ENCODE measurements at places on chromosomes 1 and 21.

GRCh38 chr1:84434081-84434769 lies 35.9 kb downstream of the DNASE2B start:
- DNase-seq: no peak

DNA sequence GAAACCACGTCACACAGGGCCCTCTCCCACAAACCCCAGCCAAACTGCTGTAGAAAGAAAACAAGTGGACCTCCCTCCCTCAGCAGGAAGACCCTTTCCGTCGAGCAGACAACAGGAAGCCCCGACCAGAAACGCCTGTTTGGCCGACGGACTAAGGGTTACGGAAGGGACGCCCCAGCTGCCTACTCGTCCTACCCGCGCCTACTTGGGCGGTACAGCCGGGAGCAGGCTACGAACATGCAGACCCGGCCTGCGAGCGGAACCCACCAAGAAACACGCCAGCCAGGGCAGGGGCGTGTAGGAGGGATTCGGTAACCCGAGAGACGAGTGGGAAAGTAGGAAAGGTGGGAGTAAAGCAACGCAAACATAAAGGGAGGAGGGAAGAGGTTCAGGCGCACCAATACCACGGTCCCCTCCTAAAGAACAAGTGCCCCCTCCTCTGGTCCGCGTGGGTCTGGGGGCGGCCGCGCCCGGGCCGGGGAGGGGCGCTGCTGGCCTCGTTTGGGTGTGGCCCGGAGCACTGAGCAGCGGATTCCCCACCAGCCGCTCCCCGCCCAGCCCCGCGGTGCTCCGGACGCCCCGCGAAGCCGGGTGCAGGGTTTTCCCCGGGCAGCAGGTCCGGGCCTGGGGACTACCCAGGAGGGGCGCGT lies 450 bp downstream of the S100A10 start:
- no peak for DNase-seq

DNA sequence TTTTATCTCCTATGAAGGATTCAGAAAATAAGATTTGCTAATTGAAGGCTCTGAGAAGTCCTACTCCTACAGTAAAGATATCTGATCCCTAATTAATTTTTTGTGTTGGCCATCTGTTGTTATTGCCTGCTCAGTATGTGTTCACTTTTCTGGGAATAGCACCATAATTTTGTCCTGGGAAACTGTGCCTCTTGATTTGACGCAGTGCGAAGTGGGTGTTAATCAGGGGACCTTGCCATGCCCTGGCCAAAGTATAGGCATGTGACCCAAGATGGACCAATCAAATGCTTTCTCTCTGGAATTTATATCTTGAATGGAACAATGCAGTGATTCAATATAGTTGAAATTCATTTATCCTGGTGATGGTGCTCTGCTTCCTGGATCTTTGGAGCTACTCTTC lies 30.4 kb upstream of the GNG12 start:
- DNase-seq: no peak

- no peak for DNase-seq
Observed at GRCh38 chr1:168497376-168497950, 46.3 kb downstream of the XCL2 start.

- DNase-seq: no peak
Observed at GRCh38 chr1:44002165-44002564, 10.8 kb downstream of the CCDC24 start.

- no peak for DNase-seq
Observed at GRCh38 chr1:110186558-110186957, 23.6 kb upstream of the KCNC4 start.

DNA sequence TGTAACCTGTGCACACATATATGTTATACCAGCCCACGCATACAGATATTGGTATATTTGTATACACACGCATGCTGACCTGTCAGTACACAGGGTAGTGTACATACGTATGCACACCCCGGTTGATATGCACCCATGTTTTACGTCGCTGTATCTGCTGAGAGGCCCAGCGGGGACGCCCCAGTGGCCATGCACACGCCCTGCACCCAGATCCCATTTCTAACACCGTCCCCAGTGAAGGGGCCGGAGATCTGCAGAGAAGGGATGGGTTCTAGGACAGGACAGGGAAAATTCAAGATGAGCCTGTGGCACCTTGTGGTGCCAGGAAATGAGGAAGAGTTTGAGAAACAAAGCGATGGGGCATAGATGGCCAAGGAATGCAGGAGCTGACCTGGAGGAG lies 57.2 kb upstream of the TTC34 start:
- no peak for DNase-seq

GRCh38 chr1:83857103-83857502 lies 141.8 kb downstream of the TTLL7 start:
- no peak for DNase-seq

GRCh38 chr1:115828101-115829022 lies 12.6 kb downstream of the NHLH2 start:
- no peak for DNase-seq

DNA sequence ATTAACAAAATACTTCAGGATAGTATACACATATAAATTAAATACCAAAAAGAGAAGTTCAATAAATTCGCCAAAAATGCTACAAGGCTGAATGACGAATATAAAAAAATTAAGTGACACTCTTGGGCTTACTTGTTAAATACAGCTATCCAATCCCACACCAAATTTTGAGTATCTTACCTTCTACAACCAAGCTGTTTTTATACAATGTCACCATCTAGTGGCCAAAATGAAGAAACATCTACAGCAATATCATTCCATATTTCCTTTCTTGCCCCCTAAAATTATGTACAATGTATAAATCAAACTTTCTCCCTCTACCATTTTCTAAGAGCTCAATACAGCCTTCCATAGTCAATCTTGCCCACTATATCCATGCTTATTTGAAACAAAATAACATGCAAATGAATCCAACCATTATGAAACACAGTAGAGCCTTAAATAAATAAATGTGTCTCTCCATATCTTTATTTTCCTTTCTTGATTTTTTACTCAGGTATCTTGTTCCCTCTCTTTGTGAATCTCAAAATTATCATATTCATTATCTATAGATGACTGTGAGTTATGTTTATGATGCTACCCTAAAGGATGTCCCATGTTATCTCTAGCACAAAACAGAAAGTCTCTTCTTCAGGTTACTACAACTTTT lies 86.3 kb downstream of the ACBD6 start:
- peak; percentile 30 for DNase-seq

DNA sequence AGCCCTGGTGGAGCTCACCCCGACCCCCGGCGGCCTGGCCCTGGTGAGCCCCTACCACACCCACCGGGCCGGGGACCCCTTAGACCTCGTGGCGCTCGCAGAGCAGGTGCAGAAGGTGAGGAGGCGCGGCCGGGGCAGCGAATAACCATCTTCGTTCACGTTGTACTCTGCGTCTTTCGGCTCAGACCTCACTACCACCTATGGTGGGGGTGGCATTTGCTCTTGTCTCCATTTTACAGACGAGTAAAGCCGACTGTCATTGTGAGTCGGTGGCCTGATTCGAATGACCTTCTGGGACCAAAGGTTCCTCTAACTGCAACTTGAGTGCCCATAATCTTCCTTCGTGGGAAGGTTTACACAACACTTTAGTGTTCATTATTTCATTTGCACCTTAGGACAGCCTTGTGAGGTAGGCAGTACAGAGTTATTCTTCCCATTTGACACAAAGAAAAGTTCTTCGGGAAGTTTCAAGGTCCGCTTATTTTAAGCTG lies 506 bp downstream of the C1orf50 start:
- no peak for DNase-seq

GRCh38 chr1:9589144-9589718 lies 520 bp downstream of the TMEM201 start:
- no peak for DNase-seq

- no peak for DNase-seq
Observed at GRCh38 chr1:160191756-160192155, 1.4 kb downstream of the CASQ1 start.

GRCh38 chr1:204503122-204503912 lies 8.7 kb upstream of the PIK3C2B start:
- peak; percentile 69 for DNase-seq

GRCh38 chr1:152960452-152961044 lies 9.9 kb upstream of the SPRR4 start:
- DNase-seq: no peak

DNA sequence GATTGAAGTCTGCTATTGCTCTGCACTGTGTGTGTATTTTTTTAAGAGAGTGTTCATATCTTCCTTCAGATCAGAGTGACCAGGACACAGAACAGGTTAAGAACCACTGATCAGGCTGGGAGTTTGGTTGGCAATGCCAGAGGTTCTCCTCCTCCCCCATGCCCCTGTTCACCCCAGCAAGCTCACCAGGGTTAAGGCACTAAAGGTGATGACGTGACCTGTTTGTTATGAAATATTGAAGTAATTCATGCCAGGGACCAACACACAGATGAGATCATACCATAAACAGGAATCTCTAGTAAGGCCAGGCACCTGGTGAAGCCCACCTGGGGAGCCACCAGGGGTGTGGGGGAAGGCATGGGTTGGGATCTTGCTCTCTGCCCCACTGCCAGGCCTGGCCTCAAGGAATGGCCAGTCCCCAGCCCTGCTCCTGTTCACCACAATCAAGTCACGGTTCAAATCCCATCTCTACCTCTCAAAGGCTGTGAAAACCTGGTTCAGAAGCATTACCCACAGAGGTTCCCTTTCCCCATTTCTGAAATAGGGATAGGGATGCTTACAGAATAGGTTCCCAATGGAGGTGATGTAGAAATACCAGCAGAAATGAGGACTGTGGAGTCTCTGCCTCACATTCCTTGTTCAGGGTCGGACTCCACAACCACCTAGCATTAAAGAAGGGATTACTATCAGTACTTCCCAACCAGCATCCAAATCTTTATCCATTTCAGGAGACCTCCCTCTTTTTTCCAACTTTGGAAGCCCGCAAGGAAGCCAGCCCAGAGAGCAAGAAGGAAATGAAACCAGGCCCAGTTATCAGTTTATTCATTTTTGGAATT lies 2.4 kb downstream of the ID3 start:
- DNase-seq: no peak

- no peak for DNase-seq
Observed at GRCh38 chr1:50913954-50914353, 46.1 kb downstream of the FAF1 start.

DNA sequence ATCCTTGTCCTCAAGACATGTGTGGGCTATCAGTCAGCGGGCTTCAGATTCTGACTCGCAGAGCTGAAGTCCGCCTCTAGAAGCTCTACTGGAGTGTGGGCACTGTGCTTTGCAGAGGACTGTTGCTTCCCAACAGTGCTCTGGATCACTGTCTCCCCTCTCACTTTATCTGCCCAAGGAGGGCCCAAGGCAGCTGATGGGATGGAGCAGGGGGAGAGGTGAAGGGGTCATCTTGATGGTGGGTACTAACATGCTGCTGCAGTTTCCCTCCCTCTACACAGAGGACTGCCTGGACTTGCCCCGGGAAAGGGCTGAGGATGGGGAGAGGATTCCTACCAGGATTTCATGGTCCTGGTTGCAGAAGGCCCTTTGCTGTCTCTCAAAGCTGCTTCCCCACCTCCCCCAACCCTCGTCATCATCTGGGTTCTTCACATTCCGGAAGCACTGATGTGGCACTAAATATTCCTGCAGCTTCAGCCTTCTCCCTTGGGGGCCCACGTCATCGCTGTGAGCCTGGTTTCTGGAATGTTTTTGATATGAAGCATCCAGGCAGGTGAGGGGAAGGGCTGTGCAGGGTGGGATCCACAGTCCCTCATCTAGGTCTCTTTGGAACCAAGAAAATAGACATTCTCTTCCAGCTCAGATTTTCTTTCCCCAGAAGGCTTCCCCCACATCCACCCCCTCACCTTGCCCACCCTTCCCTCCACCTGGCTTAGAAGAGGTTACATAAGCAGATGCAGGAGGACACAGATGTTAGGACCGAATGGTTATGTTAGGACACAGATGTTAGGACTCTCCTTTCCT lies 23.2 kb downstream of the NUAK2 start:
- no peak for DNase-seq

- DNase-seq: peak; percentile 11
Observed at GRCh38 chr1:213122514-213122929, 71.5 kb downstream of the RPS6KC1 start.

- no peak for DNase-seq
Observed at GRCh38 chr1:156384007-156384406, 15.0 kb downstream of the RHBG start.

GRCh38 chr1:193937308-193937707 lies 750.9 kb upstream of the B3GALT2 start:
- no peak for DNase-seq

DNA sequence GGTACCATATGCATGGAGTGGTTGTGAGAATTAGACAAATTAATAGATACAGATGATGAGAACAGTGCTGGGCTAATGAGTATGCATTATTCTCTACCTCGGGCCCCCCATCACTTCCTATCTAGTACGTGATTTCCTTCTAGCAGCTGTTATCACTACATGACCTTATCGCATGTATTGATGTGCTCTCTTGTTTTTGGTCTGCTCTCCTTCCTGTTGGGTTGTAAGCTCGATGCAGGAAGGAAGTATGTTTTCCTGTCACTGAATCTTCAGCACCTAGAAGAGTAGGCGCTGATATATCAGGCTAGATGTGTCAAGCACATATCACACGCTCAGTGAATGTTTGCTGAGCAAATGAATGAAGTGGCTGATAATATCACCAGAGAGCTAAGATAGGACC lies 43.9 kb upstream of the IFNAR2 start:
- no peak for DNase-seq

- DNase-seq: no peak
Observed at GRCh38 chr1:108646648-108647269, 14.1 kb downstream of the HENMT1 start.

DNA sequence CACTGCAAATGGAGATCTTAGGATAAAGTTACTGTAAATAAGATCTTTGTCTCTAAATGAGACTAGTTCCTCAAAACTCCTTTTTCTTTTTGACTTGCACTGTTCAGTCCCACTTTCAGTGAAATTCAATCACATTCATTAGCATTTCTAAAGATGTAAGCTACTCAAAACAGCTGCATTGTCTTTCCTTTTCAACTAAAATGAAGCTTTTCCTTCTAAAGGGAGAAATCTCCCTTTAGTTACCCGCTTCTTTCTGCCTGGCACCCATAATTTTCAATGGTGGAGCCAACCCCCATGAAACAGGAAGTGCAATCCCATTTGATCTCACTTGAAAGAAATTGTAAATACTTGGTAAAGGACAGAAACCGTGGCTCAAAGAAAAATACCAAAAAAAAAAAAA lies 387.4 kb upstream of the PKN2 start:
- DNase-seq: no peak

GRCh38 chr1:203754455-203754864 lies 10.5 kb upstream of the LAX1 start:
- no peak for DNase-seq

DNA sequence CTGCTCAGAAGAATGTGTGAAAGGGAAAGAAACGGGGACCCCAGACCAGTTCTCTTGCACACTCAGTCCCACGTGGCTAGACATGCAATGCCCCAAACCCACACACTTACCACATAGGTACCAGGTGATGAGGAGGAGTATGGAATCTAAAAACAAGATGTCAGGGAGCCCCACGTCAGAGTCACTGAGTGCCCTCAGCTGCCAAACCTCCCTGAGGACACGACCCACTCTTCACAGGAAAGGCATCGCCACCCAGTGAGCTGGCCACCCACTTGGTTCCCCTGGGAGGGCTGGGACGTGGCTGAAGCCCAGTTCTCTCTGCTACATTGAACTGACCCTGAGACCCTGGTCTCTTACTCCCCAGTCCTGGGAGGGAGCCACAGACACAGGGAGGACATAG lies 41.4 kb downstream of the MRPL37 start:
- DNase-seq: no peak
